ENCODE measurements at places on chromosomes 6 and 20.

DNA sequence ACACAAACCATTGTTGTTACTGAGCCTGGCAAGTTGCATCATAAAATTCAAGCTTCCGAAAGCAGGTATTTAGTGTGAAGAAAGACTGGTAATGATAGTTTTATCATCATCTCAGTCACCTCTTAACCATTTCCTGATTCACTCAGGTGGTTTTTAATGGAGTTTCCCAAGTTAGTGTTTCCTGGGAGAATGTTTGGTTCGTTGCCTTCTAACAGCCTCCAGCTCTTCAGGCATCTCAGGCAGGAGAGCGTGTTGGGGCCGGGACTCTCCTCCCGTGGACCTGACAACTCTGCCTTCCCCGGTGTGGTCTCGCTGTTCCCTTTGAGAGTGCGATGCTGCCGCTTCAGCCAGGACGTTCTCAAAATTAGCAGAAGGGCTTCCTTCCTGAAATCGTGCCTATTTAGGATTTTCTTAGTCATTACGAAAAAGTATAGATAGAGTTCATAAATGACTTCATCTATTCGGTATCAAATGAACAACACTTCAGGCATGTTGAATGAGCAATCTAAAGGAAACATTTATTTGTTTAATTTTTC, 105.0 kb upstream of the QKI start:
- no peak for DNase-seq

DNA sequence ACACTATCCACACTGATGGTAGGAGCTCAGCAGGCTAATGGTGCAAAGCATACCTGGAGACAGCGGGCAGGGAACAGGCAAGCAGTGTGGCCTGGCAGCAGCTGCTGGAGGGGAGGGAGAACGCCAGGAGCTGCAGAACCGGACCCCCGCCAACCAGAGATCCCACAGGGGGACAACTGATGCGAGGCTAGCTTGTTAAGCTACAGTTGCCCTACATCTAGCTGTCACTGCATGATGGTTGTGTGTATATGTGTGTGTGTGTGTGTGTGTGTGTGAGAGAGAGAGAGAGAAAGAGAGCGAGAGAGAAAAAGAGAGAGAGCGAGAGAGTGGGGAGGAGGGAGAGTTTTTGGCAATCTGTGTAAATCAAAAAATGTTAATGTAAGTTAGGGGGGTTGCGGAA, 69.7 kb upstream of the NHSL1 start:
- no peak for DNase-seq

DNA sequence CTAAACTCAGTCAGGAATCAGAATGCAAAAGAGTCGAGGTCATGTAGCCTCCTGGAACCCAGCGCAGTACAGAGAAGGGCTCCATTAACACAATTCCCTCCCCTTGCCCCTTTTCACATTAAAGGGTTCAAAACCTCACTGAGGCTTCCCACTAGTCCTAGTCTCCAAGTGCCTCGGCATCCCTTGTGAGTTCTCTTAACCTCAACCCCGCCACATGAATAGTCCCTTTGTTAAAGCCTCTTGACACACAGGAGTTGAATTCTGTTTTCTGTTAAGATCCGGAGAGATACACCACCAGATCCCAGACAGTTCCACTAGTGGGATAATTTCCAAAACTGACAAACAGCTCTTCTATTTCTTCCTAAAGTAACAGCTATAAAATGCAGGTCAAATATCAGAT, 17.8 kb downstream of the PTPRT start:
- DNase-seq, result no peak

GRCh38 chr6:2042956-2043648, 202.3 kb downstream of the GMDS start:
- no peak for DNase-seq

GRCh38 chr20:57439432-57439831, 48.2 kb downstream of the RBM38 start:
- no peak for DNase-seq

- DNase-seq, result no peak
Measured at GRCh38 chr6:141957271-141957670, 175.5 kb upstream of the GJE1 start.

DNA sequence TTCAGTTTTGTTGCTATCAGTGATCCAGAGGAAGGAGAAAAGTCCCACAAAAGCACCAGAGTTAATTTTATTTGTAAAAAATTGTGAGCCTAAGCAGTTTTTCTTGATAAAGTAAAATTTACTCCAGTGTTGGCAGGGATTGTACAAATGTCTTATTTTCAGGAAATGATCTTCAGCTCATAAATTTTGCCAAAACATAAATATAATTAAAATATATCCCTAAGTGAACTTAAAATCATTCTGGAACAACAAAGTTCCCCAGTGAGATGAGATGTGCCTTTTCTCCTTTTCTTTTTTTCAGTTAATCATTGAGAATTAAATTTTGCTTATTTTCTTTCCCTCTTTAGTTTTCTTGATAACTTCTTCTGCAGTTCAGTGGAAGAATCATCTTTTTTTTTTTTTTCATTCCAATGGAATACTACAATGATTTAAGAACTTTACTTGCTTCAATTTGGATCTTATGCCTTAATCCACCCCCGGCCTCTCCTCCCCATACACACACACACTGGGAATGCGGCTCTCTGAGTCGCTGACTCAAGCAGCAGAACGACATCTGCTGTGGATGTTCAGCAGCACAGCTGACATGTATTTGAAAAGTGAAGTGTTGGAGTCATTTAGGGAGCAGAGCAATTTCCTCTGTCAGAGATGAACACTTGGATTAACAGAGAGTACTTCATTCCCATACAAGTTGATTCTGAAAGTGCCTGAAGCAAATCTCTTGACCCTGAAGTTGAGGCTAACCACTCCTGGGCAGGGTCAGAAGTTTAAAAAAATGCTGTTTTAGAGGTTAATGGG, 27.7 kb upstream of the LAMA4 start:
- peak; percentile 16 for DNase-seq

- no peak for DNase-seq
Measured at GRCh38 chr20:309306-309840, 12.0 kb downstream of the ZCCHC3 start.

GRCh38 chr20:10178727-10179313, 39.8 kb upstream of the SNAP25 start:
- DNase-seq, result no peak

GRCh38 chr20:42484335-42484734, 705.4 kb downstream of the PTPRT start:
- DNase-seq, result no peak

DNA sequence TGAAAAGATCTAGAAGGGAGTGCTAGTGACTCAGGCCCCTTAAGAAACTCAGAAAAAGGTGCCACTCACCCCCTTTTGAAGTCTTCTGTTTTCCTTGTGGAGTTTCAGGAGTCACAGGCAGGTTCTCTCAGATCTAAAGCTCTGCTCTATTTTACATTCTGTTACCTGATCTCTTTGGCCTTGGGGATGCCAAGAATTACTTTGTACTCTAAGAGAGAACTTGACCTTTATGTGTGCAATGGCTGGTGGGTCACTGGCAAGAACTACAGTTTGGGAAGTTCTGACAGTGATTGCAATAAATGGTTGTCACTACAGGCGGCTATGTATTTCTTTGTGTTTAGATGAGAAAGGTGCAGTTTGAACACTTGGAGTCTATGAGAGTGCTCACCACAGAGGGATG, 24.2 kb upstream of the ENPP4 start:
- no peak for DNase-seq

- DNase-seq, result no peak
Measured at GRCh38 chr6:3077430-3077829, 9.1 kb downstream of the RIPK1 start.

- no peak for DNase-seq
Measured at GRCh38 chr20:53205046-53205445, 232.9 kb downstream of the TSHZ2 start.

- DNase-seq, result no peak
Measured at GRCh38 chr6:80304014-80304413, 197.5 kb downstream of the BCKDHB start.

DNA sequence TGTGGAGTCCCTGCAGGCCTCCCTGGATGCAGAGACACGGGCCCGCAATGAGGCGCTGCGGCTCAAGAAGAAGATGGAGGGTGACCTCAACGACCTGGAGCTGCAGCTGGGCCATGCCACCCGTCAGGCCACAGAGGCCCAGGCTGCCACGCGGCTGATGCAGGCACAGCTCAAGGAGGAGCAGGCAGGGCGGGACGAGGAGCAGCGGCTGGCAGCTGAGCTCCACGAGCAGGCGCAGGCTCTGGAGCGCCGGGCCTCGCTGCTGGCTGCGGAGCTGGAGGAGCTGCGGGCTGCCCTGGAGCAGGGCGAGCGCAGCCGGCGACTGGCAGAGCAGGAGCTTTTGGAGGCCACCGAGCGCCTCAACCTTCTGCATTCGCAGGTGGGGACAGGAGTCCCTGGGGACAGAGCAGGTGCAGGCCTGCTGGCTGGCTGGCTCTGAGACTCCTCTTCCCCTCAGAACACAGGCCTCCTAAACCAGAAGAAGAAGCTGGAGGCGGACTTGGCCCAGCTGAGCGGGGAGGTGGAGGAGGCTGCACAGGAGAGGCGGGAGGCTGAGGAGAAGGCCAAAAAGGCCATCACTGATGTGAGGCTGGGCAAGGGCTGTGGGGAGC, 44.7 kb downstream of the MYH7B start:
- DNase-seq, result no peak

GRCh38 chr20:8693709-8694108, 375.2 kb upstream of the PLCB4 start:
- no peak for DNase-seq

DNA sequence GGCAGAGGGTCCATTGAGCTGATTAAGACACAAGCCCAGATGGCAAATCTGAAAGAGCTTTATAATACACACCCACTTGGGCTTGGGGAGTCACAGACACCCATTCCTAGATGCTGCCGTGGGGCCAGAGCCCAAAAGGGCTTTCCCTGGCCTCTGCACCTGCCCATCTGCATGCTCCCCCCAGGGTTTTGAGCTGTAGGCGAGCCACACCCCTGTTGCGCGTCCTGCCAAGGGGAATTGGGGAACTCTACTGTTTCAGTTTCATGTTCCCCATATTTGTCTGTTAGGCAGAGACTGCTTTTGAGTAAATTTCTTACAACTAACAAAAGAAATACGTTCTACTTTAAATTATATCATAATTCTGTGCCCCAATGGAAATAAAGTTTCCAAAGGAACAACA, 52.9 kb upstream of the FNDC1 start:
- DNase-seq, result no peak

- DNase-seq, result peak; percentile 68
Measured at GRCh38 chr20:13274275-13274861, 53.3 kb downstream of the ISM1 start.

DNA sequence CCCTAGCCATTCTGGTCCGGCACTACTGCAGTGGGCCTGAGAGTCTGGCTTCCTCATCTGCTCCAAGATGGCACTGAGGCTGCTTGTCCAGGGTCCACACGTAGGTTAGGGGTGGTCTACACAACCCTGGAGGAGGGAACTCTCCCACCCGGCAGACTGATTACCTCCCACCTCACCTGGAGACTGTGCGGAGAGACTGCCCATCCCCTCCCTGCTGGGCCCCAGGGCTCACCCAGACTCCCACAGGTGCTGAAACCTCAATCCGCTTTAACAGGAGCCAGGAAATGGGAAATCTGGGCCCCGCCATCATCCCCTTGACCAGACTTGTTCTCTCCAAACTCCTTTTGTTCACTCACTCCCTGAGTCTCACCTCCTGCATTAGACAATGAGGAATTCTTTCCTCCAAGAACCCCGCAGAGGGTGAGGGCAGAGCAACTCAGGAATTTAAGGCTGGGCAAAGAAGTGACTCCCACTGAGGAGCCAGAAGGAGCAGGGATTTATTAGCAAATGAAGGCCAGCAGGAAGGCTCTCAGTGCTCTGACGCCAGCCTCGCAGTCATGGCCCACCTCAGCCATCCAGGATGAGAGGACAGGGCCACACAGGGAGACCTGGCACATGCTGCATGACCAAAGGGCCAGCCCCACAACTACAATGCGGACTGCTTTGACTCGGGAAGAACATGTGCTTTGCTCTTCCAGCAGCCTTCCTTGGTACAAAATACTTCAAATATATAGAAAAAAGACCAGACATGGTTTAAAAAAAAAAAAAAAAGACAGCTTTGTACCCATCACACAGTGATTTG, 53.0 kb downstream of the CDK5RAP1 start:
- DNase-seq, result no peak

GRCh38 chr6:166492092-166492741, 94.3 kb downstream of the RAMACL start:
- DNase-seq, result no peak

GRCh38 chr20:63264519-63264918, 8.1 kb upstream of the ARFGAP1 start:
- DNase-seq, result no peak

- DNase-seq, result no peak
Measured at GRCh38 chr6:32200711-32201475, 8.4 kb upstream of the GPSM3 start.

GRCh38 chr6:90162648-90163387, 133.8 kb downstream of the BACH2 start:
- no peak for DNase-seq

GRCh38 chr6:15715851-15716250, 53.0 kb upstream of the DTNBP1 start:
- no peak for DNase-seq

GRCh38 chr20:39206899-39207564, 244.9 kb downstream of the DHX35 start:
- DNase-seq, result no peak

DNA sequence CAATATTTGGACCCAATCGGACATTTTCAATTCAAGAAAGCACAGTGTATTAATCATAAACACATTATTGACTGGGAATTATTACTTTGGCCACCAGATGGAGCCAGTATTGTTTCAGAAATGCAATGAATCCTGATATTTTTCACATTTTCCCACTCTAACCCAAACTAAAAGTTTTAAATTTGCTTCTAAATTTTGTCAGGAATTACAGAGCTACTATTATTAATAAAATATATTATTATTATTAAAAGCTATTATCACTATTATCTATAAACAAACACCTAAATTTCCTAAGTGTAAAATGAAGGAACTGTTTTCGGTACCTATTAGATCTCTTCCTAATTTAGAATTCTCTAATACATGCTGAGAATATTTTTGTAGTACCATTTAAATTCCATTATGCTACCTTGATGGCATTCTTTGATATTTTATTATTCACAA, 245.3 kb downstream of the OGFRL1 start:
- no peak for DNase-seq

DNA sequence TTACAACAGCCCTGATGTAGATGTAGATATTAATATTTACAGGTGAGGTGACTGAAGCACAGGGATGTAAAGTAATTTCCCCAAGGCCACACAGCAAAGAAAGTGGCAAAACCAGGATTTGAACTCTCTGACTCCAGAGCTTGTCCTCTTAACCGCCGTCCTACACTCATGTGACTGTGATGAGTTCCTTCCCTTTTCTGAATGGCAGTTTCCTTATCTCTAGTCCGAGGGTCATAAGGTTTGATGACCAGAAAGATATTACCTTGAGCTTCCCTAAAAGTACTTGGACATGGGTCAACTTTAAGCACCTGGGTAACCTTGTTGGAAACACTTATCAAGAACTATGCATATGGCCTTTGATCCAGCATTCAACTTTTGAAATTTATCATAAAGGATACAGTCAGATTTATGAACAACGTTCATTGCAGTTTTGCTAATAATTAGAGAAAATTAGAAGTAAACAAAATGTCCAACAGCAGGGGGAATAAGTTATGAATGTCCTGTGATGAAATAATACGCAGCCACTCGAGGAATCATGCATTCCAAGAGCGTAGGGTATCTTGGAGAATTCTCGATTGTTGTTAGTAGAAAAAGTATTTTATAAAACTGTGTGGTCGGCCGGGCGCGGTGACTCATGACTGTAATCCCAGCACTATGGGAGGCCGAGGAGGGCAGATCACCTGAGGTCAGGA, 2.3 kb upstream of the TLDC2 start:
- no peak for DNase-seq

Data from WTC11 (cell line).